ENCODE measurements at places on chromosomes 1 and 21.
A peak's percentile ranks its signal among the peaks of the same experiment; 100 is the strongest.

DNA sequence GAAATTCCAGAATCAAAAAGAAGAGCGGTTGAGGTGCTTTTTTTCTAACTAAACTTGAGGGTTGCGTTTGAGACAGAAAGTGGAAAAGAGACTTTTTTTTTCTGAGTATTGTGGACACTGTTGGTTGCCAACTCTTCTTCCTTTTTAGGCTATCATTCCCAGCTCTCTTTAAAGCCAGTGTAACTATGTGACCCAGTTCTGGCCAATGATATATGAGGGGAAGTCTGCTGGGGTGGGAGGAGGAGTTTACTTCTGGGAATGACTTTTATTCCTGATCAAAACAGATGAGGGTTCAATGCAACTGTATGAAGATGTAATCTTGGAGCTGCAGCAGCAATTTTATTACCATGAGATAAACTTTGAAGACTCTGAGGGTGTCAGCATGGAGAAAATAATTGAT lies 17.3 kb upstream of the NMNAT2 start:
- no peak for DNase-seq

DNA sequence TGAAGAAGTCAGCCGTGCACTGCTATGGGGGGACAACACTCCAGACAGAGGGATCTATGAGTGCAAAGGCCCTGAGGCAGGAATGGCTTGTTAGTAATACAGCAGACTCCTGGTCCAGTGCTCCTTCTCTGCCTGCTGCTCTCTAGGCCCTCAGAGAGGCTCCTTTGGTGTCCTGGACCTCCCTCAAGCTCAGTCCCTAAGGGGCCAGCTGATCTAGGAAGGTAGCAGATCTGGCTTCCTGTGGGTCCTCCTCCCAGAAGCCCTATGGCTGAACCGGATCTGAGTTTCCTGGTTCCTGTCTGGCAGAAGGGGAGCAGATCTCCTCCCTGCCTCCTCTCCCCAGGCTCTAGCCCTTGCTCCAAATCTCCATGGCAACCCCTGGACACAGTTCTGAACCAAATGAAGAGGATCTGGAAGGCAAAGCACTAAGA lies at the start of gene LDLRAD2:
Gene LDLRAD2, plus strand, starts transcription at position 391 of the 431 bp plus-strand sequence. CDS start 187 bp downstream, outside the sequence.
- DNase-seq: no peak

DNA sequence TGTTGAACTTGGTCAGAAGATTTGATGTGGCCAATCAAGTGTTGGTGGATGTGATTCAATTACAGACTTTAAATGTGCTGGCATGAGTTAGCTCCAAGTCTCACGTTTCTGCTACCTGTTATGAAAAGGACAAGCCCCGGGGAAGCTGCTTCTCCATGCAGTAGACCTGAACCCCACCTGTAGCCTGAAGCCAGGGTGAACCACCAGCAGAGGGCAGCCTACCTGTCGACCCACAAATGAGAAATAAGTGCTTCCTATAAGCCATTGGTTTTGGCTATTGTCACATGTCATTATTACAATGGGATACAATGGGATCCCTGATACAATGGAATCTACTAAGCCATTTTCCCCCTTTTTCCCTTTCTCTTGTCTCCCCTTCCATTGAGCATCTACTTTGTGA lies 230.2 kb downstream of the PRDM2 start:
- DNase-seq: no peak

DNA sequence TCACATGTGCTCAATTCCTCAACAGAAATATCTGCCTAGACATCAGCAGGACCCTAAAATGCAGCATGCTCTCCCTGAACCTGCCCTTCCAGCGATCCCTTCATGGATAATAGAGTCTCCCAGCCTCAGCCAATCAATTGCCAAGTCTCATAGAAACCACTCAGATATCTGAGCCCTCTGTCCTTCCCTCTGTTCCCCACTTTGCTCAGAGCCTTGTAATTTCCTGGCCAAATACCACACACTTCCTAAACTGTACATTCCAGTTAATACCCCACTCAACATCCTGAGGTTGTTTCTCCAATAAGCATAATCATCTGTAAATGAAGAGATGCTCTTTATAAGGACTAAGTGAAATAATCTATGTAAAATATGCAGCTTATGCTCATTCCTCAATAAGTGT lies 59.3 kb upstream of the PTGFRN start:
- DNase-seq: no peak

DNA sequence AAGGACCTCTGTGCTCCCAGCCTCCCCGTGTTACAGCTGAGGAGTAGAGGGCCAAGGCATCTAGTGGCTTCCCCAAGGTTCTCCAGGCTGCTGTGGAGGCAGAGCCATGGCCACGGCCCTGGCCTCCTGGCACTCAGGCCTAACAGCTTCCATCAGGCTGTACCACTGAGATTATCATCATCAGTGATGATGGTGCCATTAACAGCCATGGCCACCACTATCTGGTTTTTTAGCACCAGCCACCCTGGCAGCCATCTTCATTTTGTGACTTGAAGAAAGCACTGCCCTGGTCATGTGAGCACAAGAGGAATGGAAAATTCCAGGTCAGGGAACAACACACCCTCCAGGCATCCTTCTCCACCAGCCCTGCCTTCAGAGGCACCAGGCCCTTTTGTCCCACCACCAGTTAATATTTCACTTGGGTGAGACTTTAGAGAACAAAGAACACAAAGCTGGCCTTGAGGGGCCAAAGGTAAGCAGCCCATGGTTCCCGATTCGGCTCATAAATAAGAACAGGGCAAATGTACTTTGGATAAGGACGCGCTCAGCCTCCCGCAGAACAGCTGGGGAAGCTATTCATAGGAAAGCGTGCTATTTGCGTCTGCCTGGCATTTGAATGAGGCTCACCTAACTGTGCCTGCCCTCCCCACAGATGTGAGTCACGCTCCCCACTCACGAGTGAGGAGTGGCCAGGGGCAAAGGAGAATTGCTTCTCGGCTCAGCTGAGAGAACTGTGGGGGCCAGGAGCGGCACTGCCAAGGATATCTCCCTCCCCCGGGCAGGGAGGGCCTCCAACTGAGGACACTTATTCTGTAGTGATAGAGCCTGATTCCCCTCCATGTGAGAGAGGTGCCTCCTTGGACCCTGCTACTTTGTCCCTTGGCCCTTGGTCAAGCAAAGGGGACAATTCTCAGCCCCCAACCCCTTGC lies 95.6 kb downstream of the CD58 start:
- peak; percentile 51 for DNase-seq

DNA sequence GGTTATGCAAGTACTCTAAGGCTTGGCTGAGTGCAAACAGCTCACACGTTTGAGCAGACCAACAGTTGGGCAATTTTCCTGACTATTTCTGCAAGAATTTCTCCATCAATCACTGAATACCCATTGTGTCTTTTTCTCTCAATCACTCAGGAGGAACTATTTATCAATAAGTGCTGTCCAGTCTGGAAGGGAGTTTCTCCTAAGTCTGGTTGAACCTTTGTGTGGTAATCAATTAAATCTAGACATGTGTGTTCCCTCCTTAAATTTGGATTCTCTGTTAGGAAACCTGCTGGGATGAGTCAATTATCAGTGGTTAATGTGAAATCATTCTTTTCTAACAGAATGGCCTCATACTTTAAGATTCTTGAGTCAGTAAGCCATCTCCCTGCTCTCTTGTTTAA lies 6.8 kb upstream of the AADACL3 start:
- no peak for DNase-seq

DNA sequence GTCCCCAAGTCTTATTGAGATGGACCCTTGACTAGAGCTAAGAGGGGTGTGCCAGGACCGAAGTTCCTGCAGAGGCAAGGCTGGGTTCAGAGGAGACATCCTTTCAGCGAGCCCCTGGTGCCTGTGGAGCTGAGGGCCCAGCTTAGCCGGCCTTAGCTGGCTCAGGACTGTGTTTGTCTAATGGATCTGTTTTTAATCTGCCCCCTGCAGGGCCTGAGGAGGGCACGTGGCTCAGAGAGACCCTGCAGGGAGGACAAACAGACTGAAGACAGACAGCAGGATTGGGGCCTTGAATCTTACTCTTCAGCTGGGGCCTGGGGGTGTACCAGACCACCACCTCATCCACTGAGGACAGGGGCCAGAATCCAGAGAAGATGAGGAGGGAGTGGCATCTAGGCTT lies 1.6 kb downstream of the CRABP2 start:
- DNase-seq: no peak

DNA sequence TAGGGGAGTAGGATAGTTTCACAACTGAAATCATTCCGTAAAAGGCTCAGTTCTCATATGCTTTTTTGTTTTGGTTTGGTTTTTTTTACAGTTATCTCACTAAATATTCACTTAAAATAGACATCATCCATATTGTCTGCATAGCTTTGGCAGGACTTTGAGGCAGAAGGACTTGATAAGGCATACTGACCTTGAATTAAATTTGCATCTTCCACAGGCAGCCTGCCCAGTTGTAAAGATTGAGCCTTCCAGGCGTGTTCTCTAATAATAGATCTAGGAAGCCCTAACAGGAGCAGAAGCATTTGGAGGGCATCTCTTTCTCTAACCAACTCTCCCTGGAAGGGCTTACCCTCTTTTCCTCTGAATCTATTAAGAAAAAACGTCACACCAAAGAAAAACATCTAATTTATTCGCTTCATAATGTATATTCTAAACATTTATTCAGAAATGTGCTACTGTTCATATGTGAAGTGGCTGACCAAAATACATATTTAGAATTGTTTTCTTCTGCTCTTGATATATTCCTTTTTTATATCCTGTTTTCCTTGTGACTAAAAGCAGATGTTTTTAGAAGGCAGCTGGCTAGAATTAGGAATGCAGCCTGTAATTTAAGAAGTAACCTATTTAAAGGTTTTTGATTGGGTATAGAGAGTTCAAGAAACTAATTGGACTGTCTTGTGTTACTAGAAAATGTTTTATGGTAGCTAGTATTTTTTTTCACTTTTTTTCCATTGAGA lies 20.2 kb downstream of the DESI2 start:
- DNase-seq: peak; percentile 74

DNA sequence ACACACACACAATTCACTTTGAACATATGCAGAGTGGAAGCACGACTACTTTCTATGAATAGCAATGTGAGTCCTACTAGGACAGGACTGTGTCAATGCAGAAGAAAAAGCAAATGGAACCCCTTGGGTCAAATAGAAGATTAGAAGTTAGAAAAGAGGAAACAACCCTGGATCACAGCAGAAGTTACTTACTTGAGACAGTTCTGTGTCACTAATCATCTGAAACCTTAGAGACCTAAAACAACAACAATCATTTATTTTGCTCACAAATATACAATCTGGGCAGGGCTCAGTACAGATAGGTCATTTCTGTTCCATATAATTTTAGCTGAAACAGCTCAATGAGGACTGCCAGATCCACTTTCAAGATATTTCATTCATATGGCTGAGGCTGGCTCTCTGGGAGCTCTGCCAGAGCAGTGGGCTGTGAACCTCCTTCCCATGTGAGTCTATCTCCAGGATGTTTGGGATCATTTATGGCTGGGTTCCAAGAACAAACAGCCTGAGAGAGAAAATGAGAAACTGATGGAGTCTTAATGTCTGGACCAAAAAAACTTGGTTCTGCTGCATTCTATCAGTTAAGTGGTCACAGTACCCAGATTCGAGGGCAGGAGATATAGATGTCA lies 42.5 kb upstream of the IL10 start:
- peak; percentile 34 for DNase-seq

DNA sequence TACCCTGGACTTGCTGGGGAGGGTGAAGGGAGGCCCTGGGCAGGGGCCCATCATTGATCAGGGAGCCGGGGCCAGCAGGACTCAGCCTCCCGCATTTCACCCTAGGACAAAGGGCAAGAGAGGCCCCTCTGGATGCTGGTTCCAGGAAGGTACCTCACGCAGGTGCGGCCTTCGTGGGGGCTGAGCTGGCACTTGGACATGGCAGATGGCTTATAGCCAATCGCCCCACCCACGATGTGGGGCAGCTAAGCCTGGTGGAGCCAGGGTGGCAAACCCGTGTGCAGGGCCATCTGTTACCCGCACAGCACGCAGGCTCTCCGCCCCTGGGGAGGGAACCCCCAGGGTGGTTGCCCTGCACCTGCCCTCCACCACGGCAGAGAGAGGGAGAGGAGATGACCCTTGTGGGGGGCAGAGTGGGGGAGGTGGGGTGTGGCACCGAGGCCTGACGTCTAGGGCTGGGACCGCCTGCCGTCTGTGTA lies 2.5 kb downstream of the TFF3 start:
- no peak for DNase-seq

DNA sequence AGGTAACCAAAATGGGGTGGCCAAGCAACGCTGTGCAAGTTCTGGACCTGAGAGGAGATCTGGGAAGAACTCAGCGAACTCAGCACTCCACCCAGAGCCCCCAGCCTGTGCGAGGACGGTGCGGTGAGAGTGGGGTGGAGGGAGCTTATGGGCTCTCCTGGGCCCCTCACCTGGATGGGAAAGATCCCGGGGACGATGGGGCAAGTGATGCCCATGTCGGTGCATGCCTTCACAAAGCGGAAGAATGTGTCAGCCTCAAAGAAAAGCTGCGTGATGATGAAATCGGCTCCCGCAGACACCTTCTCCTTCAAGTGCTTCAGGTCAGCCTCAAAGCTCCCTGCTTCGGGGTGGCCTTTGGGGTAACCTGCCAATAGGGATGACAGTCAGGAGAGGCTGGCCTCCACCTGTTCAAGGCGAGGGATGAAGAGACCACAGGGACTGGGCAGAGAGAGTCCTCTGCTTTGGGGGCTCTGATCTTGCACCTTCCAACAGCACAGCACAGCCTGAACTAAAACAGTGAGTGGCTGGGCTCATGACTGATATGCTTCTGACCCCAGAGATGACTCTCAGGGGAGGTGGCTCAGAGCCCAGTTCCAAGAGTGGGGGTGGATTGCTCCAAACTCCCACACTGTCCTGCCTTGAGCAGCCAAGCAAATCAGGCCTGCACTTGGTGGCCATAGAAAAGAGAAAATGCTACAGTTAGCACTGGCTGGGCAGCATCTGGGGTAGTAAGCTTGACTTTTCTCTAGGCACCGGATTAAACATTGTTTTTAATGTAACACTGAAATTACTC lies 9.5 kb downstream of the MTHFR start:
- DNase-seq: no peak

DNA sequence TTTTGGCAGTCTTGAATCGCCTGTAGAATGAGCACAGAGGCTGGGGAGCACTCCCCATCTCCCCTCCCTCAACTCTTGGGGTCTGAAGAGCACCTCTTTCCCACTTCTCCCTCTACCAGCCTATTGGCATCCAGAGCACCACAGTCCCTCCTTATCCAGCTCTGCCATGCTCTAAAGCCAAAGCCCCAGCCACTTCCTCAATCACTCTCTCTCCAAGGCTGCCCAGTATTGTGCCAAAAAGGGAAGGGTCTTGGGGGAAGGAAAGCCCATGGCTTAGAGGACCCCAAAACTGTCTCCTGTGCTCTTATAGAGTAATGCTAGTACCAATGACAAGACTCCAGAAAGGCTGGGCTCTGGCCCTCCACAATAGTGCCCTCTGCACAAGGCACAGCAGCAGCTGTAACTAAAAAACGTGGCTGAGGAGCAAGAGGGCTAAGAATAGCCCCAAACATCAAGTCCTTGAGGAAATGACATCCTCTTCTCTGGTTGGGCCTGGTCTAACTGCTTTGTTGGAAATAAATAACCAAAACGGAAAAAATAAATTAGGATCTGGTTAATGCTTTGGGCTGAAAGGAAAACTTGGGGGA lies 28.4 kb downstream of the SLC27A3 start:
- no peak for DNase-seq

- no peak for DNase-seq
These were observed 1192.7 kb downstream of the KCNT2 start for GRCh38 chr1:195415584-195415983.
